ENCODE measurements at places on chromosomes 1 and 21.

GRCh38 chr1:176959191-176959820 lies 205.2 kb downstream of the ASTN1 start:
- no peak for DNase-seq

- no peak for DNase-seq
These were observed 25.5 kb downstream of the IFNGR2 start for GRCh38 chr21:33428669-33429068.

GRCh38 chr1:183968386-183968785 lies 69.1 kb downstream of the COLGALT2 start:
- DNase-seq = no peak

DNA sequence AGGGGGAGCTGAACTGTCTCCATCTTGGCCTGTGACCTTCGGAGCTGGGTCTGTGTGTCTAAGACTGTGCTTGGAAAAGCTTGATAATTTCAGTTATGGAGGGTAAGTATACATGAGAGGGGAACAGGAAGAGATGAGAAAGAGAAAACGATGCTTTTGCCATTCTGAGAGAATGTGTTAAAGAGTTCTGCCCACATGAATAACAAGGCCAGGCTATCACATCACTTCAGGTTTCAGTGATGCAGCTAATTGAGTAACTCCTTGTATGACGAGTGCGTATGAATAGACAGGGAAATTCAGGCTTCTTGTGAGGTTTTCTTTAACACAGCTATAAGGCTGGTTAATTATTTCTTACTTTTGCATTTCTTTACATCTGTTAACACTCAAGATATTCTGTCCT lies 81.0 kb downstream of the PLPPR5 start:
- no peak for DNase-seq

DNA sequence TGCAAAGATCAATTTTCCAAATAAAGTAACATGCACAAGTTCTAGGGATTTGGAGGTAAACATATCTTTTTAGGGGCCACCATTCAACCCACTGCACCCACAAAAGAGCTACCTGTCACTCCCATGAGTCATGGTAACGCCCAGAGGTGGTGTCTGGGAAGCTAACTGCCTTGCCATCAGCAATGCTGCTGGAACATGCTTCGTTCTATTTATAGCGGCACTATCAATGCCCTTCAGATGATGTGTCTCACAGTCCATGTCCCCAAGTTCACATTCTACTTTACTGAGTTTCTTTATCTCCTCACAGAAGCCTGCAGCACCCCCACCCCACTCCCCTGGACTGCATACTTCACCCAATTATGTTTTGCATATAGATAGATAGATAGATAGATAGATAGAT lies 95.4 kb downstream of the LPAR3 start:
- DNase-seq = no peak

GRCh38 chr21:28893687-28894086 lies 99.0 kb downstream of the LTN1 start:
- no peak for DNase-seq

DNA sequence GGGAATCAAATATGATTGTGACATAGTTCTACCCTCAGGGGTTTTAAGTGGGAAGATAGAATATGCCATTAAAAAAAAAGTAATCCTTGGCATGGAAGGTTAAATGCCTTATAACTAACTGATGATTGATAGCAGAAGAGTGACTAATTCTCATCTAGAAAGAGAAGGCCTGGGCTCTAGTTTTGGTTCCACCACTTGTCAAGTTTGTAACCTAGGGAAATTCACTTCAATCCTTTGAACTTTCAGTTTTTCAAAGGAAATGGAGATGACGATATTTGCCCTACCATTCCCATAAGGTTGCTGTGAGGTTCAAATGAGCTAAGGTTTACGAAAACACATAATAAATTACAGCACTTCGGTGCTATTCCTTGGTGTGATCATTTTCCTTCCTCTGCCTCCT lies 88.5 kb downstream of the GPR88 start:
- no peak for DNase-seq

- DNase-seq = no peak
These were observed 46.8 kb upstream of the ZC3H11B start for GRCh38 chr1:219659684-219660083.

DNA sequence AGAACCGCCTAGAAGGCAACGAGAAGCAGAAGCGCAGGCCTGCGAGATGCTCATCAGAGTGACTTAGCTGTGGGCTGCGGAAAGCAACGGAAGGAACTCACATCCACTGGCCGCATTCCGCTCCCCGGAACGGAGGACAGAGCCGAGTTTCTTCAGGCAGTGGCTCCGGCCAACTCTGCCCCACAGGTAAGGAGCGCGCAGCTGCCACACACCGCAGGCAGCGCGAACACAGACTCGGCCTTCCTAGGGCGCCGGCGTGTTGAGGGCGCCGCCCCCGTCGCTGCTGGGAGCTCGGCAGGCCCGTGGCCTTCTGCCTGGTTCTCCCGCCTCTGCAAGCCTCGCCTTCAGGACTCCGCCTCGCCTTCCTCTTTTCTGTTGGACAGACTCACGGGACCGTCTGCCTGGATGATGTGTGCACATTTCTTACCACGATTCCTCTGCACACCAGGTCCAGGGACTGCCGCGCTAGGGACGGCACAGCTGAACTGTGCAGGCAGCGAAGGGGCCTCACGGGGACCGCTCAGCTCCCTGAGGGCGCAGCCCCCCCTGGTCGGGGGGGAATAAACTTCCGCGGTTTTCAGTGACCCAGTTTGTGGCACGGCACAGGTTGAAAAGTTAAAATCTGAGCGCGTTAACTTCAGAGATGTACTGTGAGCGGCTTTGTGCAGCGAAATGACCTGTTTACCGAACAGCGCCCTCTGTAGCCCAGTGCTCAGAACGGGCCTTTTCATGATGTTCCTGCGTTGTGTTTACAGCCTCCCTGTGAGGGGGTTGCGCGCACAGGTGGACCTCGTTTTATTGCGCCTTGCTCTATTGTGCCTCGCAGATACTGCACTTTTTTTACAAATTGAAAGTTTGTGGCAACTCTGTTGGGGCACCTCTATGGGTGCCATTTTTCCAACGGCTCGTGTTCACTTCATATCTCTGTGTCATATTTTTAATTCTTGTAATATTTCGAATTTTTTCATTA lies 15.8 kb downstream of the TCP10L start:
- DNase-seq = peak; percentile 89

DNA sequence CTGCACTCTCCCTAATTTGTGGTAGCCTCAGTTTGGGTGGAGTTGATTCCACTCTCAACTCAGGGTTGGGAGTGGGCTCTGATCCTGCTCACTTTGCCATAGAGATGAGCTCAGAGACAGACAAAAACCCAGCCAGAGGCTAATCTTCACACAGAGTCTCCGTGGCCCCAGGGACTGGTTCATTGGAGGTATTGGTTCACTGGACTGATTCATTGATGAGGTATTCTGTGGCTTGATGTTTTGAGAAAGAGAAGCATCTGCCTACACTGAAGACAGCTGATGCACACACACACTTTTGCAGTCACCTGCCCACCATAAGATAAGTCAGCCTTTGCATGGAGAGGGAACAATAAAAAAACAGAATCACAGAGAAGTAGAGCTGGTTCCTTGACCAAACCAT lies 183.8 kb downstream of the AJAP1 start:
- DNase-seq = no peak

DNA sequence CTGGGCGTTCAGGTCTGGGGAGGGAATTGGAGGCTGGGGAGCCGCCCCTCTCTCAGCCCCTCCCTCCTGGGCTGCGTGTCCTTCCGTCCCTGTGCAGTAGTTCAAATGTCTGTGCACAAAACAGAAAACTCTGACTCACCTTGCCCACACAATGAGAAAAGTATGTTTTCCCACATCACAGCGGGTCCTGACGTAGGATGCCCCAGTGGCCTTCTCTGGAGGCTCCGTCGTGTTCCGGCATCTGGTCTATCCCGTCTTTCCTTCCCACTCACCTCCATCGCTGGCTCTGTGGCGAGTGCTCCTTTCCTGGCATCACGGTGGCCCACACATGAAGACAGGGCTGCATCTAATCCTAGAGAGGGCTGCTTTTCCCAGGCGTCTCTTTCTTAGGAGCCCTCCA lies 224.0 kb downstream of the KAZN start:
- no peak for DNase-seq

GRCh38 chr1:87869567-87869966 lies 540.9 kb downstream of the LMO4 start:
- peak; percentile 22 for DNase-seq

GRCh38 chr1:116529199-116529631 lies 41.6 kb downstream of the CD58 start:
- no peak for DNase-seq

DNA sequence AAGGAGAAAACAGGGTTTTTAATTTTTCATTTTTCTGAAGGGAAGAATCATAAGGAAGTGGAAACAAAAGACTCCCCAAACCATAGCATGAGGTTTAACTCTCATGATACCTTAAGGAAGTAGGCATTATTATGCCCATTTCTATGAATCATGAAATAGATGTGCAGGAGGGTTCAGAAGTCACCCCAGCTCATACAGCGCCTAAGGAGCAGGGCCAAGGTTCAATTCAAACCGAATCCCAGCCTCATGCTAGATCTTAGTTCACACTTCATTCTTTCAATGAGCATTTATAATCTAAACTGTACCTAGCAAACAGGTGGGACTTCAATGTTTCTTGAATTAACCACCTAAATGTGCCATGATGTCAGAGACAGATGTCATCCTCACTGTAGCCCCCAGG lies 111.9 kb upstream of the SLC25A33 start:
- DNase-seq = no peak

- peak; percentile 55 for DNase-seq
These were observed 54.0 kb downstream of the OLFML3 start for GRCh38 chr1:114033216-114033706.

DNA sequence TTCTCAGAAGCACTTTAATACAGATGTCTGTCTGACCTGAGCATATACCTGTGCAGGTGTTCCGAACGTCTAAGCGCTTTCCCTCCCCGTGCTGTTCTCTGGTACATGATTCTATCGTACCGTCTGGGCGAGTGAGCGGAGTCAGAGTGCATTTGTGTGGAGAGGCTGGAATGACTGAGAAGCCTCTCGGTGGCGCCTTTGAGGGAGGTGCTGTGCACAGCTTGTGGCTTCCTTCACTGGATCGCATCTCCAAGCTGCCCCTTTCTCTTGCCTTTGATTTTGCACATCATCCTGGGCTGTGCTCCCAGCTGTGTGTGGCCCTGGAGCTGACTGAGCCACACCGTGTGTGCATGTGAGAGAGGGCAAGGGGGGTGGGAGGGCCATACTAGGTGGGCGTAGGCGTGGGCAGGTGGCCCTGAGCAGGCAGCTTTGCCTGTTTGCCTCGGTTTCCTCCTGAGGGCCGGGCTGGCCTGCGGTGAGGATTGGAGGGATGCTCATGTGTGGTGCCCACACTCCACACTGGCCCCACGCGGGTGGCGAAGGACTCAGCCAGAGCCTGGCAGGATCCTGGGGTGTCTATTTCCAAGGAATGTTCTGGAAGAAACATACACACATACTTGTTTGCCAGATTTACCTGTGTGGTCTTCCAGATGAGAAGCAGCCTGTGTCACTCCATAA lies 105.3 kb downstream of the ADARB1 start:
- no peak for DNase-seq

DNA sequence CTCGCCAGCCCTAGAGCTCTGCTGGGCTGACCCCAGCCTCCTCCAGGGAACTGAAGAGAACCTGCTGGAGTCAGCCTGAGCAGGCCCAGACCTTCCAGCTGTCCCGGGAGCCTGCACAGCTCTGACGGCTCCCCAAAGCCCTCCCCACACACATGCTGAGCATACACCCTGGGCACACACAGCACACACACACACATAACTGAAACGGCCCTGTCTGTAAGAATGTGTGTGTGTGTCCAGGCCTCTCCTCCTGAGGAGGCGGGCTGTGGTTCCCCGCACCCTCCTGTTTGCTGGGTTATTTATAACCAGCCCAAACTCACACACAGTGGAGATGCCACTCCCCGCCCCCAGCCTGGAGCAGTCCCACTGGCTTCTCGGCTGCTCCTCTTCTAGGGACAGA lies 20.2 kb downstream of the SDC3 start:
- DNase-seq = peak; percentile 82

DNA sequence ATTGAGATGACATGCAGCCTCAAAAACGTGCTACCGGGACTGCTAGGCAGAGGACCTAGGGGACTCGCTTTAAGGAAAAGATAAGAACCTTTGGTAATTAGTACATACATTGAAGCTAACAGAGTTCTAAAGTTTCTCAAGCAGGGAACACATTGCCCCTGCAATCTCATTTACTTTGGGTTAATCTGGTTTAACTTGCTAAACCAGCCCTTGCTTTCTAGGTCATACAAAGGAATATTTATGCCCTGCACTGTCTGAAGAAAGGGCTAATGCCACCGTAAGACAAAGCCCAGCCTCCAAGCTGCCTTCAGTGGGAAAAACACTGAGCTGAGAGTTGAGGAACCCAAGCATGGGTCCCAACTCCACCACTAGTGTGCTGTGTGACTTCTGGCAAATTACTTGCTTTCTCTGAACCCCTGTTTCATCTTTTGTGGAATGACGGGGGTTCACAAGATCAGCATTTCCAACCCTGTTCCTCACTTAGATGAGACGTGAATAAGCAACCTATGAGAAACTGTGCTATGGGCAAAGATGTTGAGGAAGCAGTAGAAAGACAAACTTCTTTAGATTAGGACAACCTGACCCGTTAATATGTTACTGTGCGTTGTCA lies 66.3 kb downstream of the VWA5B1 start:
- no peak for DNase-seq

DNA sequence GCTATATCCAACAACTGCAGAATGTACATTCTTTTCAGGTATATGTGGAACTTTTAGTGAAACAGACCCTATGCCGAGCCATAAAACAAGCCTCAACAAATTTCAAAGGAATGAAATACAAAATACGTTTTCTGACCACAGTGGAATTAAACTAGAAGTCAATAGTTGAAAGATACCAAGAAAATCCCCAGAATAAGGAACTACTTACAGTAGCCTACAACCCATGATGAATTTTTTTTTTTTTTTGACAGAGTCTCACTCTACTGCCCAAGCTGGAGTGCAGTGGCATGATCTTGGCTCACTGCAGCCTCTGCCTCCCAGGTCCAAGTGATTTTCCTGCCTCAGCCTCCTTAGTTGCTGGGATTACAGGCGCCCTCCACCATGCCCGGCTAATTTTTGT lies 83.4 kb downstream of the RUNX3 start:
- no peak for DNase-seq

DNA sequence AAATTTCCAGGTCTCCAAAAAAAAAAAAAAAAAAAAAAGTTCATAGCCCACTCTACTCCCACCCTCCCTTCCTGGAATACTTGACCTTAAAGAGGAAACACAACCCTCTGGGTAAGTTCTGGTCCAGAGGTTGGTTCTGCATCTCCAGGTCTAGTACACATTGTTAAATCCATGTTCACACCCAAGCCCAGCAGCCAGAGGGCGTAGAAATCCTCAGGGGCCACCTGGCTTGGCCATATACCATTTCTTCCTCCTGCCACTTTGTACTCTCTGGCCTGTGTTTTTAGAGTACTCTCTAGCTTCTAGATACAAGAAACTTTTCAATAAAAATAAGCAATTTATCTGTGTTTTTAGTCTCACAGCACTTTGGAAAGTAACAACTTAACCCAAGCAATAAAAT lies 89.3 kb downstream of the PHTF1 start:
- no peak for DNase-seq
